CD4-positive, alpha-beta T cell (primary cell): ENCODE measurements at places on chromosomes 11 and 22.
A peak's percentile ranks its signal among the peaks of the same experiment; 100 is the strongest.

DNA sequence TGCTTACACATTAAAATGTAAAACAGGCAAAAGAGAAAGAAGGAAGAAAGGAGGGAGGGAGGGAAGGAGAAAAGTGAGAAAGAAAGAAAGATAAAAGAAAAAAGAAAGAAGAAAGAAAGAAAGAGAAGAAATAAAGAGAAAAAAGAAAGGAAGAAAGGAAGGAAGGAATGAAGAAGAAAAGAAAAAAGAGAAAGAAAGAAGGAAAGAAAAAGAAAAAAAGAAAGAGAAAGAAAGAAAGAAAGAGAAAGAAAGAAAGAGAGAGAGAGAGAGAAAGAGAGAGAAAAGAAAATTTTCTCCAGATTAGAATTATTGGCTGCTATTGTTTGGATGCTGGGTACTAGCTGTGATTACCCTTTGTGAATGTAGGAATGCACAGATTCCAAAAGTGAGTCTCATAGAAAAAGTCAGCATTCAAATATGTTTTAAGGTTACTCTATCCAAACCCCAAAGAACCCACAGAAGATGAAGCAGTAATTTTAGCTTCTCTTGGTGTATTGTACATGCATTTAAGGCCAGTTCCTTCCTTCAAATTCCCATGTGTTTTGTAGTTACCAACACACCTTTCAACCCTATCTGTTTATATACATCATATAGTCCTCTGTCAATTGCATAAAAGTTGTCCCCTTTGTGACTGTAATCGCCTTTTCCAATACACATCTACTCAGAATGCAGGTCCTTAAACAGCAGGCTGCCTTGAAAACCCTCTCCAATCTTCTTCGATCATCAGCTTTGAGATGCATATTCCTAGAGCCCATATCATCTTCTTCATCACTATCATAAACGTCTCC, 789 bp upstream of the FAM111A start:
- DNase-seq = no peak

DNA sequence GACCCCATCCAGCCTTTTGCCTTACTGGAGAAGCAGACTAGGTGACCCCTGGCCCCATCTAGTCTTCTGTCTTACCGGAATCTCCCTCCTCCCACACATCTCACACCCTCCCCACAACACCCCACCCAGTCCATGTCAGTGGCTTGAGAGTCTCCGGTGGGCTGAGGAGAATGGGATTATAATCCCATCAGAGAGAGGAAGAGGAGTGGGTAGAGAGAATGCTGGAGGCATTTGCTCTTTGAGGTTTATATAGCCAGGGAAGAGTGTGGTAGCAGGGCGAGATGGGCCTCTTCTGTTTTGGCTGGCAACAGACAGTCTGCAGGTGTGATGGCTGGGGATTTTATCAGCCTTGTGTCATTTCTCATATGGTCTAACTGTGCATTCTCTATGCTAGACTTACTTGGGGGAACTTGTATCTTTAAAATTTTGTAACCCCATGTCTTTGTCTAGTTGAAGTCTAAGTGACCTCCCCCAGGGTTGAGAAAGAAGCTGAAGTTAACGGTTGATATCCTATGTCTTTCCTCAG, 50.3 kb downstream of the GRAMD1B start:
- DNase-seq = no peak

GRCh38 chr11:134429106-134429505, 17.1 kb upstream of the B3GAT1 start:
- no peak for DNase-seq

DNA sequence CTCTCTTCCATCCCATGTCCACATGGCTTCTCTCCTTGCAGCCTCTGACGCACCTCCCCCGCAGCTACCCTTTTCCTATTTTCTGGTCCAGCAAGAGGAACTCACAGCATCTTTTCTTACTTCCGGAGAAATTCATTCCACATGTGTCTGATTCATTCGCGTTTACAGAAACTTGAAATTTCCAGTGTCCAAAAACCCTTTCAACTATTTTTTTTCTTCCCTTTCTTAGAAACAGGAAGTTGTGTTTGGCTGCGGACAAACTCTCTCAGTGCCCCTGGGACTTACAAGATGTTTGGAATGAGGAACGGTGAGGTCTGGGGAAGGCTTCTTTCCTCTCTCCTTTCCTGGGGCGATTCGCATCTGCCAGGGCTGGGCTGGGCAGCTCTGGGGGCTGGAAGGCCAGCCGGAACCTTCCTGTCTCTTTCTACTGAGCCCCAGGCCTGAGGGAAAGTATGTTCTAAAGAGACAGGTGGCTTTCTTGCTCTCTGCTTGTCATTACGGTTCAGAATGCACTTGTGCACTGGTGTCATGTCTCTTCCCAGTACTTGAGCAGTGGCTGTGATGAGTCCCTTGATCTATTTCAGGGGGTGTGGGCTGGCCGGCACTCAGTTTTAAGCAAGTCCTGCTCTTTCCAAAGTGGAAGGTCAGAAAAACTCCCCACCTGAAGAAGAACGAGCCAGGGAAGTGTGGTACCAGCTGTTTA, 27.5 kb downstream of the ADAMTS8 start:
- no peak for DNase-seq

GRCh38 chr11:94806419-94806818, 38.3 kb downstream of the AMOTL1 start:
- no peak for DNase-seq

DNA sequence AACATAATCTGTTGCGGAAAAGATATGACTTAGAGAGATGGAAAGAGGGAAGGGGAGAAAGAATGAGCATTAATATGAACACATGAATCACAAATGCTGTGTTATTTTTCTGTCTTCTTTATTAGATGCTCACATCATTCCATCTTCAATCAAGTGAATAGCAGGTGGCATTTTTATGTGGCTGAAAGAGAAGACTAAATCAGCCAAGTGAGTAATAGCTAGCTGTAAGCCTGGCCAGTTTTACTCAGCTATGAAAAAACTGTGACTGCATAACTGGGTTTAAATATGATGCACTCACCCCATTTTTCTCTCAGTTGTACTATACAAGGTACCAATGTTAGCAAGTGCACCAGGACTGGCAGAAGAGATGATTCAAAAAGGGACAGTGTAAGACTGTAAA, 571.1 kb downstream of the JRKL start:
- DNase-seq = no peak

- DNase-seq = no peak
These were observed 555.0 kb downstream of the BRD1 start for GRCh38 chr22:49272546-49273125.

GRCh38 chr11:22566293-22566692, 59.3 kb downstream of the FANCF start:
- no peak for DNase-seq

DNA sequence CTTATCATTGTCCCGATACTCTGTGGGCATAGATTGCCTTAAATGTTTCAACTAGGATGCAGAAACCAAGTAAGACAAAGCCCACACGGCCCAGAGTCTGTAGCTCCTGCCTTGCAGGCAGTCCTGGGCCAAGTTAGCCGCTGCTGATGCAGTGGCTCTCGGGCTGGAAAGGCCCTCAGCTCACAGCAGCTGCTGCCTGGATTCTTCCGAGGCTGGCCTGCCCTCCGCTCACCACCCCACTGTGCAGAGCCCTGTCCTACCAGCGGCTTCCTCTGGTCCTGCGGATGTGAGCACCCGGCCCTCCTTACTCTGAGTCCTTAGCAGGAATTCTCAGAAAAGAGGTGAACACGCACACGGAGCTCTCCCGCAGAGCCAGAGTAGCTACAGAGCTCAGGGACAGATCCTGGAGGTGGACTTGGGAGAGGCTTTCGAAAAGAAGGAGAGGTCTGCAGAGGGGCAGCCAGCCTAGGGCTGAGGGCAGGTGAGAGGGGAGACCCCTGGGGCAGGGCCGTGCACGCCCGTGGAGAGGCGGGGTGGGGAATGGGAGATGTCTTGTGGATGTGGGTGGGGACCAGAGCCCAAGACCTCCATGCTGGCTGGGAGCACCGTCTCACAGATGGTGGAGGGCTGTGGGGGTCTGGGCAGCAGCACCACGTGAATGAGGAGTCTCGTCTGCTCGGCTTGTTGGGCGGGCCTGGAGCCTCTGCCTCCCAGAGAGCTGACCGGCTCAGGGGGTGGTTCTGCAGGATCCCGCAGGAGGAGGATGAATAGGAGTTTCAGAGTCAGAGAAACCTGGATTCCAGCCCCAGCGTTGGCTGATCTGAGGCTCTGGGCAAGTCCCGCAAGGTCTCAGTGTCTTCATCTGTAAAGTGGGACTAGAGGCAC, 117.4 kb upstream of the B3GAT1 start:
- DNase-seq = no peak

GRCh38 chr11:17459236-17459896, 17.3 kb downstream of the ABCC8 start:
- no peak for DNase-seq

DNA sequence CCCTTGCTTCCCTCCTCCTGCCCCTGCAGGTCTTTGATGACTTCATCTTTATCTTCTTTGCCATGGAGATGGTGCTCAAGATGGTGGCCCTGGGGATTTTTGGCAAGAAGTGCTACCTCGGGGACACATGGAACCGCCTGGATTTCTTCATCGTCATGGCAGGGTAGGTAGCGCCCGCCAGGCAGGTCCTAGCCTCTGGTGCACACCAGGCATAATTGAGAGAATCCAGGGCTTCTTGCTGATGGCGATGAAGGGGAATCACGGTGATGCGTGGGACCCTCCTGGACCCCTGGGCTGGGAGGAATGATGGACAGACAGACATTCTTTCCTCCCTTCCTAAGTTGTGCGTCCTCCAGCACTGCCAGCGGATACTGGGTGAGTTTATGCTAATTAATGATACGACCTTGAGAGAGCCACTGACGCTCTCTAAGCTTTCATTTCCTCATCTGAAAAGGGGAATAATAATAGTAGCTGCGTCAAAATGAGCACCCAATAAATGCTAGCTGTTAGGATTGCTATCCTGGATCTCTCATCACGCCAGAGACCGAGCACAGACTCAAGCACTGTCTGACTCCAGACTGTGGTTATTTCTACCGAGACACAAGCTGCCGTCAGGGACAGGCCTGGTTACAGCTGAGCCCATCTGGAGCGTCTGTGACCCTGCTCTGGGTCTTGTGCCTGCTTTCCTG, 30.1 kb downstream of the CACNA1I start:
- DNase-seq = no peak

DNA sequence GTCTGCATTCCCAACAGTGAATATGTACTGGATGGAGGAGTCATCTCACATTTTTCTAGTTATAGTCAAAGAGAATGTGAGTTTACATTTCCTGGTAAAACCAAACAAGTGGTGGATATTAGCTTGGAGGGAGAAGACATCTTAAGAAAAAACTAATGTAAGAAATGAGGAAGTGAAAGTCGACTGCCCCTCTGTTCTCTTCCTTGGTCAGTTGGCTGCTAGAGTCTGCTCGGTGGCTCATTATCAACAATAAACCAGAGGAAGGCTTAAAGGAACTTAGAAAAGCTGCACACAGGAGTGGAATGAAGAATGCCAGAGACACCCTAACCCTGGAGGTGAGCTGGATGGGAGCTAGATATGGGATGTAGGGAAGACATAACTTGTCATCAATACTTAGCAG, 5.8 kb downstream of the SLC22A9 start:
- no peak for DNase-seq

DNA sequence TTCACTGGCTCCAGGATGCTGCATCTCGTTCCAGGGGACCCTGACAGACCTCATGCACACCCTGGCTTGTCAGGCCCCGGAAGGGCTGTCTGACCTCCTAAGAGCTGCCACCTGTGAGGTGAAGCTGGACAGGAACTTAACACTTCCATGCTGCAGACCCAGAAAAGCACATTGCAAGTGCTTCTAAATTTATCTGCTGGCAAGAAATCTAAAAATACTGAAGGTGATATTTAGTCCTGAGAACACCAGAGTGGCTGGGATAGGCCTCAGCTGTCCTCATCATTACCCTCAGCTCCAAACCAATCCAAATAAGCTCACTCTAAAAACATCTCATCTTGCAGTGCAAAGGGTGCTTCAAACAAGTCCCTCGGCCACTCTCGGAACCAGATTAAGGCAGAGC, 46.7 kb downstream of the ABTB2 start:
- no peak for DNase-seq

GRCh38 chr11:119474682-119475596, 52.0 kb upstream of the THY1 start:
- DNase-seq = peak; percentile 12

DNA sequence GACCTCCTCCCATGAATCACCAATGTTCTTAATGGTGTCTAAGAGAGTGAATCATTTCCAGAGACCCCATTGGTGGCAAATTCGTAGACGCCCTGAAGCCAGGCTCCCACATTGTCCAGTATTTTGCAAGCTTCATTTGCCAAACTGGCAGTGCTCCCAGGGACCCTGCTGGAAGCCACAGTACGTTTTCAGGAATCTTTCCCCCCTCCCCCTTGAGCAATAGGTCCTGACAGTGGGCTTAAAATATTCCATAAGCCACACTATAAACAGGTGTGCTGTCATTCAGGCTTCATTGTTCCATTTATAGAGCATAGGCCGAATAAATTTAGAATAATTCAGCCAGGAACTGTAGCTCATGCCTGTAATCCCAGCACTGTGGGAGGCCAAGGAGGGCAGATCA, 125.3 kb downstream of the MORC2 start:
- no peak for DNase-seq

DNA sequence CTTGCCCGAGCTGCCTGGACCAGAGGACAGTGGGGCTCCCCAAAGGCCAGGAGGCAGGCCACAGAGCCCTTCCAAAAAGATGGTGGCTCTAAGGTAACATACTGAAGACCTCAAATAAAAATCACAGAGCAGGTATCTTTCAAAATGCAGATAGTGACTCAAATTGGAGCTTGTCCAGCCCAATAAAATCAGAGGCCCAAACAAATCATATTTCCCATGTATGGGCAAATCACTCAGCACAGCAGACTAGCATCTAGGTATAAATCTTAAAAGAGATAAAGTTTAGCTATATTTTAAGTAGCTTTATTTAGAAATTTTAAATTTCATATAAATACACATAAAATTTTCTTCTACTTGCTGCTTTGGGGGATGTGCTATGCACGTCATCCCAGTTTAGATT, 3.3 kb downstream of the TESMIN start:
- DNase-seq = no peak

DNA sequence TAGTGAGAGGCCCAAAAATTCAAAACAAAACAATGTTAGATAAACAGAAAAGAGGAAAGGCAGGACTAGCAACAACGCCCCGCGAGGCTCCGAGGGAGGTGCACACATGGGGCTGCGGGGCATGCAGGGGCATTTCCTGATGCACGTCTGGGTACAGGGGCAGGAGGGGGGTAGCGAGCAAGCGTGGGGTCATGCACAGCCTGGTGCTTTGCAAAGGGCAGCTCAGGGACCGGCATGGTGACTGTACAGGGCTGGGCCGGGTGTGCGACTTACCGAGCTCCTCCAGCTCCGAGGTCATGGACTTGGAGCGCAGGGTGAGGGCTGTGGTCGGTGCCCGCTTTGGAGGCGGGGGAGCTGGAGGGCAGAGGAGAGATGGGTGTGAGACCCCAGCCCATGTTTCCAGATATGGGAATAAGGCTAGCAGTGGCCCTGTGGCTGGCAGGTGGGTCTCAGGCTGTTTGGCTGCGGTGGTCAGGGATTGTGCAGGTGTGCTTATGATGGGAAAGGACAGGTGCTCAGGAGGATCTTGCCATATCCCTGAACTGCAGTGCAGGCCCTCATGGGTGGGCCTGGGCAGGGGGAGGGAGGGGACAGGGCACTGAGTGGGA, 103.7 kb downstream of the CTTN start:
- no peak for DNase-seq

GRCh38 chr11:122393209-122393860, 262.2 kb upstream of the UBASH3B start:
- no peak for DNase-seq
